ENCODE measurements at places on chromosomes 12 and 14.

DNA sequence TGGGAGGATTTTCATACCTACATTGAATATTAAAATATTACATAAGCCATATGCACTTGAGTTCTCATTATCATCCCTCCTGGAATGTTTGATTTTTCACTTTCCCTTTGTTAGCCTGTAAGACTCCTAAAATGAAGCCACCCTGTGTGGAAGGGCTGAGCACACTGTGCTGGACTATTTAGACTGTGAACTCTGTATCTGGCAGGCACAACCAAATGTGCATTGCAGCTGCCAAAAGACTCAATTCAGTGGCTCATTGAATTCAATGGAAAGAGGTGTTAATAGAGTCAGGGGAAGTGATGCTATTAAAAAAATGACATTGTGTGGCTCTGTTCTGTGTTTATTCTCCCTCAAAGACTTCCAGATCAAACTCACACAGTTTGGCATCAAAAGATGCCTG, 111.1 kb downstream of the SMOC1 start:
- no peak for DNase-seq

DNA sequence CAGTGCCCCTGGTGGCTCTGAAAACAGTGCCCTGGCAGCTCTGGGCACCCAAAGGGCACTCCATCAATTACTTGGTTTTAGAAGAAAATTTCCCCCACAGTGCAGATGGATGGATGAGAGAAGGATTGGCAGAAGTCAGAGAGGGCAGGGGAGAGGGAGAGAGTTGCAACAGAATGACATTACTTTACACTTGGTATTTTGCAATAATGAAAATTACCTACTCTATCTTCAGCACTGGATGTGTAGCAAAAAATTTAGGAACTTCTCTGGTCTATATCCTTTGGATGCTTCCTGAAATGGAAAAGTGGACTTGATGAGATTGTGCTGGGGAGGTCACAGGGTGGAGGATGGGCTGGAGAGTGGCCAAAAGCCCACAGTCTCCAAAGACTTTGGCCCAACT, 193.2 kb downstream of the CHST11 start:
- DNase-seq = no peak

DNA sequence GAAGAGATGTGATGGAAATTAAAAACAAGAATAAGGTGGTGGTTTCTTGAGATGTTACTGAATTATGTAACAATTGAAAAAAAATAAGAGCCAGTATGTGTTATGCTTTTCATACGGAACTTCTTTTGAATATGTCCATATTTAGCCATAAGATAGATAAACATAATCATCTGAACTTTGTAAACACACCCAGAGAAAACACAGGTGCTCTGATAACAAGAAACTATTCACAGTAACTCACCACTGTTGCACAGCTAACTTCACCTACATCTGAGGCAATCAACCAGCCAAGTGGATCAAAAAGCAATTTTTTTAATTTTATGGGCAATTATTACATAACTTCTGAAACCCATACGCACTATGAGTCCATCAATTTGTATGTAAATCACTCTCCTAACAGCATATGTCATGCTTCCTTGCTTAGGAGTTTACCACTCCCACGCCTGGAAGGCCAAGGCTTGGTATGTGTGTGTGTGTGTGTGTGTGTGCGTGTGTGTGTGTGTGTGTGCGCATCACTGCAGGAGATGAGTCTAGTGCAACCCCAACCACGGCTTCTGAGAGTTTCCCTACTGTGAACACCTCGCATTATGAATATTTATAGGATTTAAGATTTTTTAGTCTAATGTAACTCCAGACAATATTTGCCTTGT, 443.4 kb downstream of the BCAT1 start:
- no peak for DNase-seq

GRCh38 chr12:102879144-102879763, 37.8 kb downstream of the PAH start:
- peak; percentile 64 for DNase-seq

DNA sequence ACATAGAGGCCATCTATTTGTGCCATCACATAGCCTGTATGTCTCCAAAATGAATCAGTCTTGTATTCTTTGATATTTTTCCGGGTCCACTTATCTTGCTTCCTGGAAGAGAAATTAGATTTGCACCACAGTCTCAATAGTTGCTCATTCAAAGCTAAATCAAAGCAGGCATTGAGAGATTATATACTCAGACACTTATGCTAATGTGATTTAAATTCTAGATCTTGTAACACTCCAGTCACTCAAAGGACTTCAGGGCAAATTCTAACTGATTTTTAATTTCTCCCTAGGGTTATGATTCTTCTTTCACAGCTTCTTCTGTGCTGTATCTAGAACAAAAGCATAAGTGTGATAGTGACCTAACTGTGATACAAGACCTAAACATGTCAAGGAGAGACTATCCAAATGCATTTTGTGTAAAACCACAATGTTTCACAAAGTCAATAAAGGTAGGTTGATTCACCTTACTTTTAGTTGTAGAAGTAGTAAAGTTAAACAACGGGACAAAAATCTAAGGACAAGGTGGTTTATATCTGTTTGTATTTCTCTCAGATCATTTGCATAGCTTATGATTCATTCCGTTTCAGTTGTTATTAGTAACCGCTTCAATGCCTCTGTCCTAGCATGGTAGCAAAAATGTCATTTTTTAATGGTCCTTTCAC, 26.8 kb downstream of the PLBD1 start:
- DNase-seq = no peak

DNA sequence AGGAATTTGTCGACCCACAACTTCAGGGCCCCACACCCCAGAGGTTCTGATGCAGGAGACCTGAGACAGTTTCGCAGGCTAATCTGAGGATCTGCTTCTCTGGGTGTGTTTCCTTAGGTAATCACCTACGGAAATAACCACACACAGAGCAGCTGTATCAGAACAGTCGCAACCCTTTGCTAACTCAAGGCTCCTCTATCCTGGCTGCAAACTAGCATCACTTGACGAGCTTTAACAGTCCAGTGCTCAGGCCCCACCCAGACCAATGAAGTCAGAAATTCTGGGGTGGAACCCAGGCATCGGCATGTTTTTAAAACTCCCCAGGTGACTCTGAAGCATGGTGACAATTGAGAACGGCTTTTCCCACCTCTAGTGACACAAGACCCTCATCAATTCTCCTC, 20.7 kb downstream of the SLC7A7 start:
- no peak for DNase-seq

GRCh38 chr14:60616461-60616959, 32.8 kb downstream of the SIX1 start:
- no peak for DNase-seq

- DNase-seq = peak; percentile 89
These were observed 26.8 kb downstream of the EMP1 start for GRCh38 chr12:13223179-13223804.

DNA sequence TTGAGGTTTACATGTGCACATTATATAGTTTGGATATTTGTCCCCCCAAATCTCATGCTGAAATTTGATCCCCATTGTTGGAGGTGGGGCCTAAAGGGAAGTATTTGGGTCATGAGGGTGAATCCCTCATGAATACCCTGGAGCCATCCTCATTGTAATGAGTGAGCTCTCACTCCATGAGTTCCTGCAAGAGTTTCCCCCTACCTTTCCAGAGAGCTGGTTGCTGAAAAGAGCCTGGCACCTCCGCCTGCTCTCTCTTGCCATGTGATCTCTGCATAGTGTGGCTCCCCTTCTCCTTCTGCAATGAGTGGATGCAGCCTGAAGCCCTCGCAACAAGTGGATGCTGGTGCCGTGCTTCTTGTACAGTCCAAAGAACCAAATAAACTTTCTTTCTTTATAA, 234.3 kb upstream of the DIO2 start:
- DNase-seq = no peak

GRCh38 chr12:96578526-96579125, 89.2 kb downstream of the CFAP54 start:
- peak; percentile 62 for DNase-seq

DNA sequence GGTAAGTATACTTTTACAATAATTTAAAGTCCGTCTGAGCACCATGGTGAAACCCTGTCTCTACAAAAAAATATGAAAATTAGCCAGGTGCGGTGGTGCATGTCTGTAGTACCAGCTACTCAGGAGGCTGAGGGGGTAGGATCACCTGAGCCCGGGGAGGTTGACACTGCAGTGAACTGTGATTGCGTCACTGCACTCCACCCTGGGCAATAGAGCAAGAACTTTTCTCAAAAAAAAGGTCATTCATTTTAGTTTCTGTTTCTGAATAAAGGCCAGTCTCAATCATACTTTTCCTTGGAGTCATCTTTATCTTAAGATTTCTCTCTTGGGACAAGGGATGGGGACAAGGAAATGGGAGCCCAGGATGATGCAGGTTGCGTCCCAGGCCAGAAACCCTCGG, 12.9 kb downstream of the ANKRD13A start:
- DNase-seq = no peak

DNA sequence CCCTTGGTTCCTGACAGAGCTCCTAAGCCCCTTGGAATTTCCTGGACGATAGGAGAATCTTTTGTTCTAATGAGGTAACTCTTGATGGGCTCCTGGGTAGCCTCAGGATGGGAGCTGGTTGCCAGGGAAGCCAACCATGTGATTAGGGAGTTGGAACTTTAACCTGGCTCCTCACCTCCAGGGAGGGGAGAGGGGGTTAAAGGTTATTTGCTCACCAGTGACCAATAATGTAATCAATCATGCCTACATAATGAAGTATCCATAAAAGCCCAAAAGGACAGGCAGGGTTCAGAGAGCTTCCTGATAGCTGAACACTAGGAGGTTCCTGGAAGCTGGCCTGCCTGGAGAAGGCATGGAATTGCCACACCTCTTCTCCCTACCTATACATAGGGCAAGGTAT, 6.2 kb upstream of the CNOT2 start:
- no peak for DNase-seq

- DNase-seq = no peak
These were observed 8.2 kb upstream of the CLEC2A start for GRCh38 chr12:9940375-9940774.

- no peak for DNase-seq
These were observed 51.4 kb downstream of the GRIP1 start for GRCh38 chr12:66627270-66627987.

DNA sequence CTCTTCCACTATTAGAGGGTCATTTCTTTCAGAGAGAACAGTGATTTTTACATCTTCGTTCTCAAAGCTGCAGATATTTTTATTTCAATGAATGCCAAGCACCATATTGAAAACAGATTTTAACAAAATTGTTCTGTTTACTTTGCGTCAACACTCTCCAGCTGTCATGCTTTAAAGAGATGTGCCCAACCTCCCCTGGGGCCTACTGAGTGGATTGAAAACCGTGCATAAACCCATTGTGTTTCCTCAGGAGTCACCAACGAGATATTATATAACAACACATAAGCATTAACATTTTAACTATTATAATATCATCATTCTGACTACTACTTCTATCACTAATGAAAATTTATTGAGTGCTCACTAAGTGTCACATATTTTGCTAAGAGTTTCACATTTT, 81.6 kb downstream of the MYF5 start:
- no peak for DNase-seq

DNA sequence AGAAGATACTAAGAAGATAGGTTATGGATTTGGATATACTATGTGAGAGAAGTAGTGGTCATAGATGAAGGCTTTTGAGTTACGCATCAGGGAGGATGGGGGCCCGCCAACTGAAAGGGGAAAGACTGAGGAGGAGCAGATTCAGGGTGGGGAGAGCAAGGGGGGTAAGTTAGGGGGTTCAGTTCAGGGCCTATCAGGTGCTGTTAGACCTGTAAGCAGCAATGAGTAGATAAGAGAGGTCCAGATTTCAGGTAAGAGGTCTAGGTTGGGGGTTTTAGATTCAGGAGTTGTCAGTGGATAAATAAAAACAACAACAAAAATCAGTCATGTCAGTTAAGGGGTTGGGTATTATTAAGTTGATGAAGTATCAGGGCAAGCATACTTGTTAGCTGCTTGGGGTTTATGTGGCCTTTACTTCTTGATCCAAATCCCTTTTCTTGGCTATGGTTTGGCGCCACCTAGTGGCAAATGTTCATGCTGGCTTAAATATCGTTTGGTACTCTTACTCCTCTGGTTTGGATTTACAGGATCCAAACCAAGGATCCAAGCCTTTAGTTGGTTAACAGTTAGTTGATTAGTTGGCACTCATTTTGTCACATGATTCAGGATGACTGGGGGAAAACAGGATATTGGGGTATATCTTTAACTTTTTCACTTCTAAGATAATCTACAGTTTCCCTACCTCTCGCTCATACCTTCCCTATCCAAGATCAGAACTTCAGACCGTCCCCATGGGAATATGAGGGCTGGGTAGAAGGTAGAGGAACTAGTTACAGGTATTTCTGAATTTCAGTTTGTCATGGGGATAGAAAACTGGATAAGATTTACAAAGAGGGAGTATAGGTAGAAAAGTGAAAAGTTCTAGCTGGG, 65.1 kb downstream of the PCNX1 start:
- DNase-seq = peak; percentile 49

DNA sequence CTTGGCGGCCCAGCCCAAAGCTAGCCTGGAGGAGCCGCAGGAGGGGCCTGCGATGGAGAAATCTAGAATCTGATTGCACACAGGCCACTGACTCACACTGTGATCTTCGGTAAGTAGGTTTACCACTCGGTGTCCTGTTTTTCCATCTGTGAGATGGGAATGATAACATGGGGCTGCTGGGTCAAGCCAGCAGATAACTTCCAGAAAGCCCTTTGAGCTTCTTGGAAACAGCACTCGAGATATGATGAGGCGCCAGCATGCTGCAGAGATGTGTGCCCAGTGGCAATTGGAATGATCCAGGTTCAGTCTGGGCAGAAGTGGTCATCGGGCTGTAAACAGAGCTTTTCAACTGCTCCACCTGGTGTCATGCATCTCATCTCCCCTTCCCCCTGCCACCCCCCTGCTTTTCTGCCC, 771.3 kb upstream of the TBX3 start:
- DNase-seq = no peak

DNA sequence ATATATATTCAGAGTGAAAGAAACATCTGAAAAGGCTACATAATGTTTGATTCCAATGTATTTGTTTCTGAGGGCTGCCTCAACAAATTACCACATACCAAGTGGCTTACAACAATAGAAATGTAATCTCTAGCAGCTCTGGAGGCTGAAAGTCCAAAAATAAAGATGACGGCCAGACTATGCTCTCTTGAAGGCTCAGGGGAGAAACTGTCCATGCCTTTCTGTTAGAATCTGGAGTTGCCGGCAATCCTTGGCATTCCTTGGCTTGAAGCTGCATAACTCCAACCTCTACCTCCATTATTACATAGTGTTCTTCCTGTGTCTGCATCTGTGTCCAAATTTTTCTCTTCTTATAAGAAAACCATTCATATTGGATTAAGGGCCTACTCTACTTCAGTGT, 68.1 kb upstream of the PLEKHG7 start:
- DNase-seq = no peak
